Activated naive CD8-positive, alpha-beta T cell treated with anti-CD3 and anti-CD28 coated beads, Interleukin-2, amount 10 ng/mL, durations not matched to agents 7 days and 5 days (primary cell): ENCODE measurements at places on chromosomes 7 and 10. TPM values are rescaled to one million over a fixed set of nuclear protein-coding genes. Genes with fewer than 3 reads are reported as not detected.

GRCh38 chr10:11951695-11952094, 90.9 kb downstream of the UPF2 start:
- no peak overlapping the region for H3K4me3 ChIP-seq
- H3K27me3 ChIP-seq = no peaks in the 10 kb centered on the region
- no peak overlapping the region for H3K27ac ChIP-seq
- DNase-seq = no peak

- no peak overlapping the region for H3K4me3 ChIP-seq
- H3K36me3 ChIP-seq = no peaks in the 10 kb centered on the region
- H3K4me1 ChIP-seq = peaks cover 3% of the 10 kb centered on the region
- no peaks in the 10 kb centered on the region for H3K27me3 ChIP-seq
- DNase-seq = no peak
These were observed 120.8 kb upstream of the PCBD1 start for GRCh38 chr10:71009126-71009525.

- DNase-seq = no peak
These were observed 163.0 kb downstream of the FGFR2 start for GRCh38 chr10:121435099-121435875.

GRCh38 chr7:142556740-142557139, 192.5 kb upstream of the PRSS1 start:
- peaks cover 10% of the 10 kb centered on the region for H3K4me1 ChIP-seq
- no peaks in the 10 kb centered on the region for H3K36me3 ChIP-seq
- peaks cover 10% of the 10 kb centered on the region for H3K27me3 ChIP-seq
- no peak for DNase-seq

GRCh38 chr10:70370766-70371165, 11.7 kb downstream of the LRRC20 start:
- no peak overlapping the region for H3K4me3 ChIP-seq
- no peak overlapping the region for H3K27ac ChIP-seq
- peaks cover 3% of the 10 kb centered on the region for H3K36me3 ChIP-seq

The SPOCK2 gene
- total RNA-seq = 371 TPM

- no peaks in the 10 kb centered on the region for H3K4me1 ChIP-seq
- no peak for DNase-seq
- peaks cover 12% of the 10 kb centered on the region for H3K27me3 ChIP-seq
These were observed 28.1 kb downstream of the FAM171A1 start for GRCh38 chr10:15342970-15343369.

The SMC3 gene
- 66.5 TPM for total RNA-seq

- no peak overlapping the region for H3K27ac ChIP-seq
- no peak overlapping the region for H3K4me3 ChIP-seq
- no peak for DNase-seq
- peaks cover 3% of the 10 kb centered on the region for H3K27me3 ChIP-seq
- H3K36me3 ChIP-seq = no peaks in the 10 kb centered on the region
These were observed 242.8 kb downstream of the CRPPA start for GRCh38 chr7:16178585-16178984.

- H3K27ac ChIP-seq = no peak overlapping the region
- no peaks in the 10 kb centered on the region for H3K4me1 ChIP-seq
- H3K36me3 ChIP-seq = no peaks in the 10 kb centered on the region
- no peak overlapping the region for H3K4me3 ChIP-seq
- H3K27me3 ChIP-seq = no peaks in the 10 kb centered on the region
These were observed 504.3 kb downstream of the TFEC start for GRCh38 chr7:115526278-115526677.
